ENCODE measurements at places on chromosomes 3 and 15. TPM values are rescaled to one million over a fixed set of nuclear protein-coding genes. Genes with fewer than 3 reads are reported as not detected.

- DNase-seq: peak; percentile 90
Measured at GRCh38 chr3:27423463-27423862, 54.3 kb upstream of the NEK10 start.

GRCh38 chr3:181330821-181331563 is 341.5 kb upstream of the DNAJC19 start:
- no peak for DNase-seq

GRCh38 chr3:122992133-122992532 is 35.4 kb downstream of the SEMA5B start:
- DNase-seq: no peak

ADAMTS17 gene
- not detected for polyA plus RNA-seq

All from GM23248 (cell line).